Testis (tissue), 5 donors: ENCODE measurements at places on chromosomes 16 and 17. TPM values are rescaled to one million over a fixed set of nuclear protein-coding genes. Genes with fewer than 3 reads are reported as not detected.

The KRTAP4-6 gene
- not detected for total RNA-seq

The DOK4 gene
- 32.9 TPM for total RNA-seq

The CLEC19A gene
- not detected for total RNA-seq

The KRT10 gene
- 25.8 TPM for total RNA-seq

The PSMD11 gene
- total RNA-seq = 59.3 TPM

The MEFV gene
- total RNA-seq = 5.7 TPM

The TNFRSF13B gene
- total RNA-seq = not detected

DNA sequence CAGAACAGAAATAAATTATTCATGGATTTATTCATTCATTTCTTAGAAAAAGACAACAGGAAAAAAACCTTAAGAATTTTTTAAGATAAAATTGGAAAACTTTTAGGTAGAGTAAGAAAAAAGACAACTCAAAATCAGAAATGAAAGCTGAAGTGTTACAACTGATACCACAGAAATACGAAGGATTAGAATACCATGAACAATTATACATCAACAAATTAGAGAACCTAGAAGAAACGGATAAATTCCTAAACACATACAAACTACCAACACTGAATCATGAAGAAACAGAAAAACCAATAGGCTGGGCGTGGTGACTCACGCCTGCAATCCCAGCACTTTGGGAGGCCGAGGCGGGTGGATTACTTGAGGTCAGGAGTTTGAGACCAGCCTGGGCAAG lies 27.8 kb downstream of the CTRB2 start:
- H3K27me3 ChIP-seq = no peaks in the 10 kb centered on the region
- no peaks in the 10 kb centered on the region for H3K36me3 ChIP-seq
- H3K4me1 ChIP-seq = no peaks in the 10 kb centered on the region
- no peak for DNase-seq

- H3K27me3 ChIP-seq = no peaks in the 10 kb centered on the region
- peaks cover 30% of the 10 kb centered on the region for H3K4me1 ChIP-seq
- peak; percentile 90 for DNase-seq
- H3K27ac ChIP-seq = peak overlapping the region; percentile 92
- H3K4me3 ChIP-seq = peak overlapping the region; percentile 83
- H3K36me3 ChIP-seq = no peaks in the 10 kb centered on the region
Measured at GRCh38 chr17:50199803-50200456, 1.5 kb downstream of the COL1A1 start.

- H3K36me3 ChIP-seq = no peaks in the 10 kb centered on the region
- no peak overlapping the region for H3K27ac ChIP-seq
- no peaks in the 10 kb centered on the region for H3K27me3 ChIP-seq
- DNase-seq = no peak
- H3K4me1 ChIP-seq = peaks cover 10% of the 10 kb centered on the region
- H3K4me3 ChIP-seq = no peak overlapping the region
Measured at GRCh38 chr16:12258861-12259645, 282.5 kb downstream of the SNX29 start.

GRCh38 chr17:48544349-48545021 lies 424 bp downstream of the HOXB2 start:
- peaks cover 4% of the 10 kb centered on the region for H3K4me1 ChIP-seq
- peak overlapping the region; percentile 69 for H3K4me3 ChIP-seq
- peak overlapping the region; percentile 81 for H3K27ac ChIP-seq
- no peaks in the 10 kb centered on the region for H3K36me3 ChIP-seq

GRCh38 chr17:48841395-48841831 lies 10.6 kb downstream of the CALCOCO2 start:
- H3K36me3 ChIP-seq = no peaks in the 10 kb centered on the region
- H3K27ac ChIP-seq = peak overlapping the region; percentile 88
- DNase-seq = peak; percentile 44
- no peaks in the 10 kb centered on the region for H3K27me3 ChIP-seq

- no peaks in the 10 kb centered on the region for H3K27me3 ChIP-seq
- no peak overlapping the region for H3K4me3 ChIP-seq
- H3K27ac ChIP-seq = no peak overlapping the region
- DNase-seq = no peak
- H3K4me1 ChIP-seq = peaks cover 3% of the 10 kb centered on the region
Measured at GRCh38 chr17:50806141-50806643, 29.2 kb upstream of the WFIKKN2 start.
